ENCODE measurements at places on chromosomes 12 and 14.

- no peak for DNase-seq
Observed at GRCh38 chr14:80354860-80355581, 143.7 kb upstream of the DIO2 start.

GRCh38 chr12:64900540-64900939 is 76.1 kb downstream of the TBC1D30 start:
- DNase-seq, result no peak

DNA sequence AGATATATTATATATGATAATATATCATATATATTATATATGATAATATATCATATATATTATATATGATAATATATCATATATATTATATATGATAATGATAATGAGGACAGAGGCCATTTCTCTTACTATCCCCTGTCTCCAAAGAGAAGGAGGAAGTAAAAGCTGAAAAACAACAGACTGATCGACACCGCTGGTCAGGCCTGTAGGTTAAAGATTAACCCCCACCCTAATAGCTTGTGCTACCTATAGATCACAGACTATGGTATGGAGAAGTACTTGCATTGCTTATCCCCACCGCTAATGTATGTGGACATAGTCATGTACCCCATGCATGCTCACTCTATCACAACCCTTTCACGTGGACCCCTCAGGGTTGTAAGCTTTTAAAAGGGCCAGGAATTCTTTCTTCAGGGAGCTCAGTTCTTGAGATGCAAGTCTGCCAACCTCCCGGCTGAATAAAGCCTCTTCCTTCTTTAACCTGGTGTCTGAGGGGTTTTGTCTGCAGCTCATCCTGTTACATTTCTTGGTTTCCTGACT is 786.1 kb upstream of the TMEM132C start:
- no peak for DNase-seq

GRCh38 chr12:99977550-99977949 is 7.2 kb downstream of the ANKS1B start:
- no peak for DNase-seq

- peak; percentile 44 for DNase-seq
Observed at GRCh38 chr14:53151523-53152183, 1.5 kb downstream of the DDHD1 start.

GRCh38 chr12:13046964-13047363 is 2.8 kb downstream of the FAM234B start:
- DNase-seq, result no peak

DNA sequence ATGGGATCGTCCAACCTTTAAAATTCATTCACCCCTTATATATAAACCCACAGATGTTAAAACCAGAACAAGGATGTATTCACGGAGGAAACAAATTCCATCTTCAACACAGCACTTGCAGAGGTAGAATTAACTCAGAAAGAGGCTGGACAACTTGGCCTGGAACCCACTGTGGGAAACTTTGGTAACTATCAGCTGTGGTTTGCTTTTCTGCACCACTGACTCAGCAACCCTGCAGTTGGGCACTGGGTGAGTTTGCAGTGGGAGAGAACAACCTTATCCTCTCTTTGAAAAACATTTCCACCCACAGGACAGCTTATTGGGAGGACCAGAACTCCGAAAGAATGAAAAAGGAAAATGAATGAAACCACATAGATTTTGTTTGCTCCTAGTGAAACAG is 66.3 kb downstream of the ZNF664 start:
- DNase-seq, result no peak

DNA sequence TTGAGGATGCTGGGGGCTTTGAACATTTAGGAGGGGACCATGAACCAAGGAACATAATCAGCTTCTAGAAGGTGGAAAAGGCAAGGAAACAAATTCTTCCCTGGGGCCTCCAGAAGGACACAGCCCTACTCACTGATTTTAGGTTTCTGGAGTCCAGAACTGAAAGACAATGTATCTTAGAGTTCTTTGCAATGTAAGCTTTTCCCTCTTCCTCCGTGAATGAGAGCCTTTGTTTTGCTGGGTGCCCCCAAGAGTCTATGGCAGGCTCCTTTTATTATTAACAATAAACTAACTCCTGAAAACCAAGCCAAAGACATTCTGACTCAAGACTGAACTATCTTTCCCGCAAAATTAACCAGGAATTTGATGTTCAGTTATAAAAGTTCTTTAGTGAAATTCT is 204.1 kb downstream of the STXBP6 start:
- no peak for DNase-seq

DNA sequence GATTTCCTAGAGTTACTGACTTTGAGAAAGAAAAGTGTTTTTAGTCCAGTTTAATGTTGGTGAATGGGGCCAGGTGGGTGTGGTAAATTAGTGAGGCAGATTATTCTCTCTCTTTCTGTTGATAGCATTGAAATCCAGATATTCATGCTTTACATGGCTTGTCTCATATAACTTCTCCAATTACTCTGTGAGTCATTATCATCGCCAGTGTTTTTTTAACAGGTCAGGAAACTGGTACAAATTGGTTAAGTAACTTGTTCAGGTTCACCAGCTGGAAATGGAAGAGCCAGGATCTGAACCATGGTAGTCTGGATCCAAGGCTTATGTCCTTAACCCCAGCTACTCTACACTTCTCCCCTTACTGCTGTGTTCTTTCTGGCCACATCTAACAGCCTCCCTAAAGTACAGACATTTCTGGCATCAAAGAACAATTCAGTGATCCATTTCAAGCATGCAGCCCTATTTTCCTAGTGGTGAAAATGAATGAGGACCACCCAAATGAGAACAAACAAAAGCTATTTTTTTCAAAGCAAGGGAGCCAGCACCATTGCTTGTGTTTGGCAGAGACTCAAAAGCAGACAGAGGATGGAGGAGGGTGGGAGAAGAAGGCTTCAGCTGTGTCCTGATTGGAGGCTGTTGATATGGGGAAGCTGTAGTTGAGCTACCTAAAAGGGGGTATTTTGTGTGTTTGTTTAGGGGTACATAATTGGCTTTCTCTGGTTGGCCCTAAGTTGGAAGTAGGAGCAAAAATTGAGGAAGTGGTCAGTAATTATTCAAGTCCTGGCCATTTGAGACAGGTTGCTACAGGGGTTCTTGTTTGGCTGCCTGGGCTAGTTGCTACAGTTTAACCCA is 1.7 kb downstream of the IRAK3 start:
- DNase-seq, result no peak

- no peak for DNase-seq
Observed at GRCh38 chr12:64273527-64274403, 51.7 kb upstream of the KICS2 start.

- no peak for DNase-seq
Observed at GRCh38 chr14:74504412-74504811, 10.8 kb downstream of the ISCA2 start.

- DNase-seq, result no peak
Observed at GRCh38 chr12:71195338-71195896, 37.6 kb upstream of the TSPAN8 start.

DNA sequence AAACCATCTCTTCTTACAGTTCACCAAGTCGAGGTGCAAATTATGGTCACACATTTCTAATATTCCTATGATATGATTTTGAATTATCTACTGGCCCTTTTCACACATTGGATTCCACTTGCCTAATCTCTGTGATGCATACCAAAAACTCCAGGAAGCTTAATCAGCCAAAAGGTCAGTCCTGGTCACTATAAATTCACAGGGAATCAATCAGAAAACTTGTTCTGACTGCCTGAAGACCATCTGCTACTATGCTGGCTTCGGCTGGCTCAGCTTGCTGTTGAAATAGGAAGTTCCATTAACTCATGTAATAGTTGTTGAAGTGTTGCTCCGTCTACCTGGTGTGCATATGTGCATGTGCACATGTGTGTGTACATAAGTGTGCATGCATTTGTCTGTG is 142.8 kb upstream of the FLRT2 start:
- DNase-seq, result no peak

DNA sequence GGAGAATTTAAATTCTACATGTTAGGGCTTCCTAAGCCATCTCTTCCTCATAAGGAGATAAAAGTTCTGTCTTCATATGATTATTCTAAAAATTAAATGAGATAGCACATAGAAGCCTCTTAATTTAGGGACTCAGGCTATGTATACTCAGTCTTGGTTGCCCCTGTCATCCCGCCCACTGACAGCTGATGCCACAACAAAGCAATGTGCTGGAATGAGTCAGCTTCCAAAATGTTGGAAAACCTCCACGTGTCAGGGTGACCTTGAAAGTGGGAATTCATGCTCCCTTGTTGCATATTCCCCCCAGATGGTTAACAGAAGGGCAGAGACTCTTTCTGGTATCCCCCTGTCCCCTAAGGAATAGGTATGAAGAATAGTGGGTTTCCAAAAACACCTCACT is 238.0 kb upstream of the DDHD1 start:
- DNase-seq, result no peak

- DNase-seq, result no peak
Observed at GRCh38 chr12:122927756-122928403, 32.0 kb upstream of the VPS37B start.

DNA sequence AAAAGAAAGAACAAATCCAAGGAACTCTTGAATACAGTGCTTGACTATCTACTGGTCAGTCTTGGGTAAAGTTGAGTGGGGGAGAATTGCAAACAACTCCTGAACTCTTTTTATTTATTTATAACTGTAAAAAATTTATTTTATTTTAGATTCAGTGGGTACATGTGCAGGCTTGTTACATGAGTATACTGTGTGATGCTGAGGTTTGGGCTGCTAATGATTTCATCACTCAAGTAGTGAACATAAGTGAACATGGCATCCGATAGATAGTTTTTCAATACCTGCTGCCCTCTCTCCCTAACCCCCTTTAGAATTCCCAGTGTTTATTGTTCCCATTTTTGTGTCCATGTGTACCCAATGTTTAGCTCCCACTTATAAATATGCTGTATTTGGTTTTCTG is 3.2 kb upstream of the GSG1 start:
- no peak for DNase-seq

GRCh38 chr14:64983439-64984310 is 3.0 kb upstream of the FNTB start:
- DNase-seq, result no peak

- DNase-seq, result no peak
Observed at GRCh38 chr14:101363261-101363555, 198.1 kb upstream of the DIO3 start.

- DNase-seq, result no peak
Observed at GRCh38 chr12:4787965-4788364, 67.8 kb downstream of the GALNT8 start.

- DNase-seq, result no peak
Observed at GRCh38 chr12:15716581-15716980, 72.6 kb downstream of the EPS8 start.

DNA sequence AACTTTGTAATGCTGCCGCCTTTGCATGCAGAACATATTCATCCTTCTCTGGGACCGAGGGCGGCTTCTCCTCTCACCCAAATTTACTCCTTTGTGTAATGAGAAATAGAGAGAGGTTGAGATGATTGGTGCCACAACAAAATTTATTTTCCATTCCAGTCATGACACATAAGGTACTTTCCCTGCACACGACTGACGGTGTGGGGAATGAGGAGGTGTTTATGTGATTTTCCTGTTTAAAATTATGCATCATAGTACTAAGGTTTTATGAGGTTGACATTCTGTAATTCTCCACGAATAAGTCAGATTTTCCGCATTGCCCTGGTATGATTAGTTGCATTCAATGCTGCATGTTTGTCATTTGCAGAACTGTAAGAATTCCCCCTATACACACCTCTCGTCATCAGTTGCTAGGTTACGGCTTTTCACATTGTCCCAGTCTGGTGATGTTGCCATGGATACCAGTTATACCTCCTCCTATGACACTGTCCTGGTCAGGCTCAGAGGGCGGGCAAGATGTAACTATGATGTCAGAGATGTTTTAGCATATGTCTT is 23.1 kb downstream of the BICDL1 start:
- peak; percentile 82 for DNase-seq

DNA sequence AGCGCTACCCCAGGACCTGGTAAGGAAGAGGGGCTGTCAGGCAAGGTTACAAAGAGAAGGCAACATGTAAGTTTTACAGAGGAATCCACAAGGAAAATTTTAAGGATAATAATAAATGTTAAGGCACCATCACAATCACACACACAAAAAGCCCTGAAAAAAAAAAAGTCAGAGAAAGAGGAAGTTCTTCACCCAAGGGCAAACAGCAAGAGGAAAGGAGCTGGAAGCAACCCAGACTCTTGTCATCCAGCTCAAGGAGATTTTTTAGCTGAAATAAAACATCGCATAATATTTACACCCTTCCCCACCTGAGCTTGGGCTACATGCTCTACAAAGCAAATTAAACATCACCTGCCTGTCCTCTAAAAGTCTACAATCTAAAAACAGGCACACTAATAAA is 9.5 kb downstream of the SPTB start:
- DNase-seq, result no peak

- peak; percentile 8 for DNase-seq
Observed at GRCh38 chr14:71856199-71856919, 75.9 kb upstream of the RGS6 start.

DNA sequence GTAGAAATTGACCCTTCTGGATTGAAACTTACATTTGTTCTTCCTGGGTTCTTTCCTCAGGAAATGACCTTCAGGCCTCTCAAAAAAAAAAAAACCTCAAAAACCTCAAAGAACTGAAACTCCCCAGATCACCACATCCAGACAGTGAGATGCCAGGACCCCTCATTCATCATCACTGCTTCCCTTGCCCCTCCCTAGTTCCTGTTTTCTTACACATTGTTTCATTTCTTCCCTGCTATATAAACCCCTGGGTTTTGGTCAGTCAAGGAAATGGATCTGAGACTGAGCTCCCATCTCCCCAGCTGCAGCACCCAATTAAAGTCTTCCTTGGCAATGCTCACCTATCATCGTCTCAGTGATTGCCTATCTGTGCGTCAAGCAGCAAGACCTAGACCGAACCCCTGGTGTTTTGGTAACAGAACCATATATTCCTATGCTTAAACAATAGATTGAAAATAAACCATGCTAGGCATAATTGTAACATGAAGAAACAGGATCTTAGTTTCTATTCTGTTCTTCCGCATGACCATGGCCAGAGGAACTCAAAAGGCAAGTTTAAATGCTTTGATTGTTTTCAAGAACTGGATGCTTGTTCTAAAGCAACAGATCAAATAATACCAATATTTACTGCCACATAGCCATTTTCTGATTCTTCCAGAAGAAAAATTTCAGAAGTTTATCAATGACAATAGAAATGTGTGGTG is 108.0 kb upstream of the MAX start:
- peak; percentile 30 for DNase-seq

DNA sequence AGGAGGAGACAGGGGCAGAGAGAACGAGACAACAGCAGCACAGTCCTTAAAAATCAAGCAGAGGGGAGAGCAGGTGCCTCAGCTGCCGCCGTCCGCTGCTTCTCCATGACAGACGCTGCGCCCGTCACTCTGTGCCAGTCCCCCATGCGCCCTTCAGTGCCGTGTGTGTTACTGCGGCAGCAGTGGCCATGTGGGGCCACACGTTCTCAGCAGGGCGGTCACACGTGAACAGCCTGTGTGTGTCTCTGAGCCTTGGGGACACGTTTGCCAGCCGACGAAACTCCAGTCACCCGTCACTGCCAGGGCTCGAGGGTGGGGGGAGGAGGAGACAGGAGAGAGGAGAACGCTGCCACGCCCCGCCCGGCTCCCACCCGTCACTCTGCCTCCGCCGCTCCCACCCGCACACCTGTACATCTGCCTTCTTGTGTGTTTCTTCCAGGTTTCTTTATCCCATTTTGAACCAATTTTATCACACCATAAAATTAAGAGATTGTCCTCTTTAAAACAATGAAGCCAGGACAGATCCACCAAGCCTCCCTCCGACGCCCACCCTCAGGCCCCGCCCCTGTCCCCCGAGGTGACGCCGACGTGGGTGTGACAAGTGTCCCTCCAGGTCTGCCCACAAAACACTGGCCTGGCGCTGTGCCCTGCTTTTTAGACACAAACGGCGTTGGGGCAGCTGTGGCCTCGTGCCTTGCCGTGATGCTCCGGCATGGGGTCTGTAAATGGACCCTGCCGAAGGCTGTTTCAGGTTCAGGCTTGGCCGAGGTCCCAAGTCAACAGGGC is 58.2 kb downstream of the GALNT9 start:
- no peak for DNase-seq
